ENCODE measurements at places on chromosomes 13 and 19.
A peak's percentile ranks its signal among the peaks of the same experiment; 100 is the strongest.

DNA sequence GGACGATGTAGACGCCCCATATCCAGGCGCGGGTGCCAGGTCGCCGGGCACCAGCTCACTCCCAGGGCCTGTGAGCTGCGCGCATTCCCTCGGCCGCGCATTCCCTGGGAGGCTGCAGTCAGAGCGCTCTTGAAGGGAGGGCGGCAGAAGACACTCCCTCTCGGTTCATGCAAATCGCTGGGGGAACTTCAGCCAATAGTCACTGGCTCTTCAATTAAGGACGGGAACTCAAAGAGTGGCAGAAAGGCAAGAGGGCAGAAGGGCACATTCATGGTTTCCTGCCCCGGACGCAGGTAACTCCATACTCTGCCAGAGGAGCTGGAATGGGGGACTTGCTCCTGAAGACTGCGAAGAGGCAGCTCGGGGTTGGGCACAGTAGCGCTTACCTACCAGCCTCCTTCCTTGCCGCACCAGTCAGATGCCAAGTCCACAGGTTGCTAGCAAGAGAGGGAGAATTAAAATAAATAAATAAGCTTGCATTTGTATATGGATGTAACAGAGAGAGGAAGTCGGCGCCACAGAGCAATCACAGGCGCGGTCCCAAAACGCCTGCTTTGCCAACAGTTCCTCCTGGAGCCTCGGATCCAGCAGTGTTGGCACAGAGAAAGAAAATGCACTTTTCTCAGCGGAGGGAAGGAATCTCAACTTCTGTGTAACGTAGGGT lies 459 bp downstream of the PCDH20 start:
- no peak for DNase-seq

- no peak for DNase-seq
Observed at GRCh38 chr13:26864576-26864975, 104.0 kb upstream of the GPR12 start.

DNA sequence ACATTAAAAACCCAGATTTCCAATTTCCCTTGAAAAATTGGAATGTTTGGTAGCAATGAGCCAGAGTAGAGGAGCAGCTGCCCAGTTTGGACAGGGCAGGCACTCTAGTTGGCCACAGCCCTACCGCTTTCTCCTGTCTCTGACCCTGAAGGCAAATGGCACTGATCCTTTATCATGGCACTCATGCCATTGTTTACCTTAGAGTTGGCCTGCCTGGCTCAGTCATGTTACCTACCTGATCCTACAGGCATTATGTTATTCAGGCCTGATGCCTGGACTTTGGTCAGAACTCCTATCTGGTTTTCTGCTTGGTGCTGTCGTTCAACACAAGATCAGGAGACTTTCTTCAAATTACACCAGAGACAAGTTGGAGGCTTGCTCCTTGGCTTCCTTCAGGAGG lies 24.9 kb upstream of the TDRD3 start:
- no peak for DNase-seq

- no peak for DNase-seq
Observed at GRCh38 chr13:49669735-49670309, 21.5 kb downstream of the EBPL start.

- no peak for DNase-seq
Observed at GRCh38 chr13:25069911-25070310, 26.0 kb upstream of the PABPC3 start.

GRCh38 chr13:35722458-35723052 lies 246.1 kb upstream of the MAB21L1 start:
- DNase-seq = no peak

DNA sequence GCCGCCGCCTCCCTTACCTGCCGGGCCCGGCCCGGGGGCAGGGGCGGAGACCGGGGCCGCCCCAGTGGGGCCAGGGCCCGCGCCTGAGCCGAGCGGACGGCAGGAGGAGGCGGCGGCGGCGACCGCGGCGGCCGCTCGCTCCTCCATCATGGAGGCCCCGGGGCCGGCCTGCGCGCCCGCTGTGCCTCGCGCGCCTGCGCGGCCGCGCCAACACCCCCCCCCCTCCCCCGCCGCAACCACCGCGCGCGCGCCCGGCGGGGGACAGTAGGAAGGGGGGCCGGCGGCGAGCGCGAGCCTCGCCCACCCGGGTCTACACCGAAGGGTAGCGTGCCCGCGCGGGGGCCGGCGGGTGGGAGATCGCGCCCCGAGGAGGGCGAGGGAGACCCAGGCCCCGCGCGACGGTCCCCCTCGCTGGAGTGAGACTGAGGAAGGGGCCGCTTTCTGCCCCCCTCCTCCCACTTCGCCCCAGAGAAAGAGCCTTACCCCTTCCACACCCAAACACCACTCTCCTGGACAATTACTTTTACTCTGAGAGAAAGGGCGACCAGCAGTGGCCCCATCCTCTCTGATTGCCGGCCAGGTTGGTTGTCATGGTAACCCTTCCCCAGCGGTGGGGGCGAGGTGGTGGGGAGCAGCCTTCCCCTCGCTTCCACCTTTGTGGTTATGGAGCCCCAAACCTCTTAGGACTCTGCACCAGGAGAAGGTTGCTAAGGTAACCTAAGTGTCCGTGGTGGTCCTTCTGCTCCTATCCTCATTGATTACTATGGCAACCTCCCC lies at the start of gene STRN4:
Gene STRN4 (minus strand): TSS at position 170 of the 777 bp plus-strand sequence. CDS start 20 bp downstream, at position 150.
- no peak for DNase-seq

DNA sequence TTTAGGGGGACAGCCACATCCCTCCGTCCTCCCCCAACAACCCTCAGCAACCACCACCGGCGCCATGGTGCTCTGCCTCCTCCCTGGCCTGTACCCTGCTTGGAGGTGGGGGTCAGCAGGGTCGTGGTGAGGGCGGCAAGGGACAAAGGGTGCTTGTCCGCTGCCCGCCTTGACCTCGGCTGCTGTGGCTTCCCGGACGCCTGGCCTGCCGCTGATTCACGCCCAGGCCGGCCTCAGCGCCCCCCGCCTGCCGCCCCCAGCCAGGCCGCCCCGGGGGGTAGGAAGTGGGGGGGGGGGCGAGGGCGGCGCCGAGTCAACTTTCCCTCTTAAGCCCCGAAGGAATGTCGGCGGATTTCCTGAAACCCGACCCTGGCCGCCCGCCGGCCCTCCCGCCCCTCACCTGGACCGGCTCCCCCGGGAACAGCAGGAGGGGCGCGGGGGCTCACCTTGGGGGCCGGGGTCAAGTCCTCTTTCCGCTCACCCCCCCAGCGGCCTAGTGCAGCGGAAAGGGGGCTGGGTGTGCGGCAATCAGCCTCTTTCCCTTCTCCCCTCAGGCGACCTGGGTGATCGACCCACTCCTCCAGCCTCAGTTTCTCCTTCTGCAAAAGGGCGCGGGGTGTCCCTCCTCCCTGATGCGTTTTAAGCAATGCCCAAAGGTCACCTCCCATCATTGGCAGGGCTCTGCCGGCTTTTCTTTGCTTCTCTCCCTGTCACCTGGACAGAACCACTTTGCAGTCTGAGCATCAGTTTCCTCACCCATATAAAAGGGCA lies 1.9 kb upstream of the TMEM59L start:
- no peak for DNase-seq

DNA sequence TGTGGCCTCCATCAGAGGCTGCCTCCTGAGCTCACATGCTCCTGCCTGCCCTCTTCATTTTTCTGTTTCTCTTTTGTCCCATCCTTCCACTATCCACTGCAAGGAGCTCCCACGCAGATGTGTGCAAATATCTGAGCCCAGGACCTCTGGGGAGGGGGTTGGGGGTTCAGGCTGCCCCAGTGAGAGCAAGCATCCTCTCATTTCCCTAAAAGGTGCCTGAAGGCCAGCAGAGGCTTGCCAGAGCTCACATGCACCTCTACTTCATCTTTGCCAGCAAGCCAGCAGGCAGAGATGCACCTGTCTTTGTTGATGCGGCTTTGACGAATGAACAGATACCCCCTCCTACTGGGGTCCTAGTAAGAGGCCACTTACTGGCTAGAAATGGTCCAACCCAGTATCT lies 128.8 kb downstream of the FGF9 start:
- DNase-seq = no peak

GRCh38 chr19:1486720-1487575 lies 3.2 kb downstream of the PCSK4 start:
- DNase-seq = no peak

- no peak for DNase-seq
Observed at GRCh38 chr13:46334035-46334822, 52.8 kb downstream of the RUBCNL start.

GRCh38 chr13:25085125-25085742 lies 10.7 kb upstream of the PABPC3 start:
- no peak for DNase-seq

DNA sequence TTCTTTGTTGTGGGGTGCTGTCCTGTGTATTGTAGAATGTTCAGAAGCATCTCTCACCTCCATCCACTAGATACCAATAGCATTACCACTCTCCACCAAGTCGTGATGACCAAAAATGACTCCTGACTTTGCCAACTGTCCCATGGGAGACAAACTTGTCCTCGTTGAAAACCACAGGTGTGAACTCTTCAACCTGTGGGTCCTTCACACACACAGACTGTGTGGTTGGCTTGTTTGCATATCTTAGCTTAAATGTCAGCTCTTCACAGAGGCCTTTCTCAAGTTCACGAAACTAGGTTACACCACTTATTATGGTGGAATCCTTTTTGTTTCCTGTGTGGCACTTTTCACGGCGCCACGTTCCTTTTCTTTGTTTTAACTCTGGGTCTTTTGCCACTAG lies 6.8 kb downstream of the GPC5 start:
- DNase-seq = no peak

DNA sequence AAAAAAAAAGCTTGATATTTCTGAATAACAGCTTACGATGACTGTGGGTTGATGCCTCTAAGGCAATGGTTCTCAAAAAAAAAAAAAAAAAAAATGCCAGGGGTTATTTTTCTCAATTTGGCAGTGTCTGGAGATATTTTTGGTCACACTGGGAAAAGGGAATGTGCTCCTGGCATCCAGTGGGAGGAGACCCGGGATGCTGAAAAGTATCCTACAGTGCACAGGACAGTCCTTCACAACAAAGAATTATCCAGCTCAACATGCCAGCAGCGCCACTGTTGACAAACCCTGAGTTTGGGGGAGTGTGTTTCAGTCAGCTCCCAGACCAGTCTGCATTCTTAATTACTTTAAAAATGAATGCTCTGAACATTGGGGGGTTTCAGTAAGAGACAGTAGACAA lies 54.5 kb downstream of the FLT3 start:
- no peak for DNase-seq

DNA sequence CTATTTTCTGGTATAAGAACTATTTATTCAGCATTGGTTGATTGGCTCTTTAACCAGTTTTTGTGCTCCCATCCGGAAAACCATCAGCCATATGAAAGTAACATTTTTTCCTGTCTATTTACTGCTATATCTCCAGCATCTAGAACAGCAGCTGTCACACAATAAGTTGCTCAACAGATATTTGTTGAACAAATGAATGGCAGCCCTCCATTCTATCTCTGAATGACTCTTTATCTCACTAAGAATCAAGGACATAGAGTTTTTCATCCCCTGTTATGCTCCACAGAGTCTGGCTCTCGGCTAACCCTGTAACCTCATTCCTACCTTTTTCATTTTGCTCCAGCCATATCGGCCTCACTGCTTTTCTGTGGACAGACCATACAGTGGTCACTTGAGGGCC lies 145.5 kb downstream of the SLITRK6 start:
- no peak for DNase-seq

DNA sequence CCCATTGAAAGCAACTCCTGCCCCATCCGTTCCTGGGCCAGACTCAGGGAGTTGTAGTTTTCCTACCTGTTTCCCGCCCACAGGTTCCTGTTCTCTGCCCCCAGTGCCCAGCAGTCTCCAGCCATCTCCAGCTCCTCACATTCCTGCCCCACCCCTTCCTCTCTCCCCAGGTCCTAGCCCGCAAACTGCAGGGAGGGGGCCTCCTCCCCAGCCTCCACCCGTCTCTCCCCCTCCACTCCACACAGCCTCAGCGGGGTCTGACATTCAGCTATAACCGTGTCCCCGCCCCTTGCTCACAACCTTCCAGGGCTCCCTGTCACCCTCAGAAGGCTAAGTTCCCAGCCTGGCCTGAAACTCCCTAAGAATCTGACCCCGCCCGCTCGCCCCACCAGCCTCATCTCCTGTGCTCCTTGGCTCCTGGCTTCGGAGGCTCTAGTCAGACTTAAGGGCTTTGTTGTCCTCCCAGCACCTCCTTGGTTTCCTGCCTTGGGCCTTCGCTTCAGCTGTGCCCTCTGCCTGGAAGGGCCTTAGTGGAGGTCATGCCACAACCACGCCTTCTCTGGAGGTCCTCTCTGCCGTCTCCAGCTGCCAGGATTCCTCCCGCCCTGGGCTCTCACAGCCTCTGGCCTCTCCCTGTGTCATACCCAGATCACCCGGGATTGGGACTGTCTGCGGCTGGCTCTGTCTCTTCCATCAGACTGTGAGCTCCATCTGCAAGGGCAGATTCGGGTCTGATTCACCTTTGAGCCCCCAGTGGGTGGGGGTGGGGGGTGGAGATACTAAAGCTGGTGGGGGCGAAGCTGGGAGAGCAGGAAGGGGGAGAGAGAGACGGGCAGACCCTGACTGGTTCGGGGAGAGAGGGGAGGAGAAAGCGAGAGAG lies 5.1 kb upstream of the SPACA6 start:
- peak; percentile 67 for DNase-seq

DNA sequence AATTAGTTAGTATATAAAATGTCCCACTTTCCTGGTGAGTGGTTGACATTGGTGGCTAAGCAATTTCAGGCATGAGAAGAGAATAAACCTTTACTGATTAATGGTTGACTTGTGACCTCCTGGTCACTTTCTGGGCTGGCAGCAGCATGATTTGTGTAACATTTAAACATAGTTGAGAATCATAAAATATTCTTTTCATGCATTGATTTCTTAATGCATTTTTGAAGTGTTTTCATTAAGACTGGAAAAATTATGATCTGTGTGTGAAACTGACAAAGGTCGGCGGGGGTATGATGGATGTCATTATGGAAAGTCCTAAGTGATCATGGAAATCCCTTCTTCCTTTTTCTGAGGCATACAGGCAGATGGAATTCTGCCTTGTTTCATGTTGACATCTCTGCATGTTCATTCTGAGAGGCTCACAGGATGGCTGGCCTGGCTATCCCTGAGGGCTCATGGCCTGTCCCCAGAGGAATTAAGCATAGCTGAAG lies 98.7 kb upstream of the RNF113B start:
- DNase-seq = no peak

DNA sequence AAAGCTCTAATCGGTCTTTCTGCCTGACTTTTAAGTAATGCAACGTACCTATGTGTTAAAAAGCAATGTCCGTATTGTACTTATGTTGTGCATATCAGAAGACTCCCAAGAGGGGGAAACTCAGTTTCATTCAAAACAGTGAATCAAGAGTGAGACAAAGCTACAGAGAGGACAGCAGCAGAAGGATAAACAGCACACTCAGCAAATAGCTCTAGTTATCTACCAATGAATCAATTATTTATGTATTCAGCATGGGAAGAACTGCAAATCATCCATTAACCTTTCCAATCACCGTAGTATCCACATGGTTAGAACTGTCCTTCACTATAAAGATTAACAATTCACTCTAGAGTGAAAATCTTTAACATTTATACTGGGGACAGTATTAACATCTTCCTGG lies 36.7 kb upstream of the SOHLH2 start:
- DNase-seq = no peak

GRCh38 chr13:41465241-41465847 lies 8.0 kb downstream of the RGCC start:
- peak; percentile 11 for DNase-seq
